Fibroblast of lung (primary cell): ENCODE measurements at places on chromosomes 5 and 9.

GRCh38 chr5:41243558-41243957, 30.2 kb upstream of the C6 start:
- DNase-seq, result no peak

DNA sequence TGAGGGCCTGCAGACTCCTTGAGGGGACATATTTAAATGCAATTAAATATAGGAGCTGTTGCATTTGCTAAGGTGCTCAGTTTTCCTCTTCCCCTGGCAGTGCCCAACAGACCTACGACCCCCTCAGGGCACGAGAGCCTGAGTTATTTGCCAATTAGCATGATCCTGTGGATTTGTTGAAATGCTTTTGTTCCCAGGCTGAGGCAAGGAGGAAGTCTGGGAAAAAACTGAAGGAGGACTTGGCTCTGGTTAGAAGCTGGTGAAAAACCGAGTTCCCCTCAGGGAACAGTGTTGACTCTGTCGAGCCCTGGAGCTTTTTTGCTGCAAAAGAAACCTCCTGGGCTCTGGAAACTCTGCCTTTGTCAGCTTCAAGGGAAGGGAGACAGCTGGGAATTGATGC, 103.6 kb upstream of the SHB start:
- DNase-seq, result no peak

DNA sequence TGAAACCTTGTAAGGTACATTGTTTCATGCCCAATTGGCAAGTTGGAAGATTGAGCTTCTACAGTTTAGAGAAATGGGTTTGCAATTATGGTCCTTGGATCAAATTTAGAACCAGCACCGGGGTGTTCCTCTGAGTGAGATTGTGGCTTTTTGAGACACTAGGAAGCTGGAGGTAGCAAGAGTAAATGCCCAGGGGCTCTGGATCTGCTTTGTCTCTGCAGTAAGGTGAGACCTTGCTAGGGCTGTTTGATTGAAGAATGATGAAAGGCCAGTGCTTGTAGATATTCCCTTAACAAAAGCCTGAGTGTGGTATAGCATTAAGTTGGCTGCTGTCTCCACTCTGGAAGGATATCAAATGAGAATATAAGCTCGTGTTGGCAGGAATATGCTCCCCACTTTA, 36.0 kb downstream of the WWC1 start:
- DNase-seq, result no peak

GRCh38 chr5:96300976-96301375, 132.1 kb downstream of the PCSK1 start:
- DNase-seq, result no peak

- DNase-seq, result no peak
These were observed 148.5 kb upstream of the OTULINL start for GRCh38 chr5:14432931-14433589.

DNA sequence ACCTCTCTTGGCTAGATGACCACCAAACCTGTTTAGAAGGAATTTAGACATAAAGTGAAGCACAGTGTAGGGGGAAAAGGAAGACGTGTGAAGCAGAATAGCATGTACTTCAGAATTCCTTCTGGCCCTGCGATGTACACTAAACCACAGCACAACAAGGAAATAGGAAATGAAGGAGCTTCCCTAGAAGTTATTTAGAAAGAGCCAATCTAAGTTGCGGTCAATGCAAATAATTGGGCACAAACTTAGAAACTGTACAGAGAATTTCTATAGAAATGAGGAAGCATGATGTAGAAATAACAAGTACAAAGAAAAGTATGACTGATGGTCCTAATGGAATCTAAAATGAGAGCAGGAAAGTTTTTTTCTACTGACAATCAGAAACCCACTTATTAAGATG, 41.5 kb downstream of the ANKRD55 start:
- DNase-seq, result no peak

DNA sequence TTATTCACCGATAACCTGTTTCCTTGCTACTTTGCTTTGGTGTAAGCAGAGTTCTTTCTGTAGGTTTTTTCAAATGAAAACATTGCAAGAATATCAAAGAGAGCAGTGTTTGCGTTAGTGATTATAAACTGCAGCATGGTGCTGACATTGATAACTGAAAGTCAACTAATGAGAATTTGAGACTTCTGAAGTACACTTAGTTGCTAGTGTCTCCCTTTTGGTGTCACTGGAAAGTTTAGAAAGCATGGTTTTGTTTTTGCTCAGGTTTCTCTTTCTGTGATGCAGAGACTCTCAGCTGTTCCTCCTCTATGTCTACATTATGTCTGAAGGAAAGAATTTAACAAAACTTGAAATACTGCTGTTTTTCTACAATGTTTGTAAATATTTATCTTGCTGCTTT, 80.2 kb upstream of the ZNF169 start:
- no peak for DNase-seq

DNA sequence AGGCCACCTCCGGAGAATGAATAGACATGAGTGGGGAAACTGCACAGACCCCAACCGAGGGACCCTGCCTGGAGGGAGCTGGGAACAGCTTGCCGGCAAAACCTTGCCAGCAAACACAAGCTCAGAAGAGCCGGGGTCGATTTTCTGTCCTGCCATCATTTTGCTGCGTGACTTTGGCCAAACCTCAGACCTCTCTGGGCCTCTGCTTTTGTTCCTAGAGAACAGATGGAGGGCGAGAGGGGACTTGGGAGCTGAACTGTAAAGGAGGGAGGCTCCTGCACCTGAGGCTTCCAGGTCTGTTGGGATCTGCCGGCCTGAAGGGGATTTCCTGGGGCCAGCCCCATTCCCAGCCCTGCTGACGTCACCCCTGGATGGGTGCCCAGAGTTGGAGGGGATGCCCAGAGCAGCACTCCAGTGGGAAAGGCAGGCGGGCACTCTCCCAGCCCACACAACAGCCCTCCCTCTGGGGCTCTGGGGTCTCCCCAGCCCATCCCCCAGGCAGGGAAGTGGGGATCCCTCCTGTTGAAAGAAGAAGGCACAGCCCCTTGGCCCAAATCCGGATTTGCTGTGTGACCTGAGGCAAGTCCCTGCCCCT, 40.4 kb upstream of the SYNPO start:
- DNase-seq, result peak; percentile 61

DNA sequence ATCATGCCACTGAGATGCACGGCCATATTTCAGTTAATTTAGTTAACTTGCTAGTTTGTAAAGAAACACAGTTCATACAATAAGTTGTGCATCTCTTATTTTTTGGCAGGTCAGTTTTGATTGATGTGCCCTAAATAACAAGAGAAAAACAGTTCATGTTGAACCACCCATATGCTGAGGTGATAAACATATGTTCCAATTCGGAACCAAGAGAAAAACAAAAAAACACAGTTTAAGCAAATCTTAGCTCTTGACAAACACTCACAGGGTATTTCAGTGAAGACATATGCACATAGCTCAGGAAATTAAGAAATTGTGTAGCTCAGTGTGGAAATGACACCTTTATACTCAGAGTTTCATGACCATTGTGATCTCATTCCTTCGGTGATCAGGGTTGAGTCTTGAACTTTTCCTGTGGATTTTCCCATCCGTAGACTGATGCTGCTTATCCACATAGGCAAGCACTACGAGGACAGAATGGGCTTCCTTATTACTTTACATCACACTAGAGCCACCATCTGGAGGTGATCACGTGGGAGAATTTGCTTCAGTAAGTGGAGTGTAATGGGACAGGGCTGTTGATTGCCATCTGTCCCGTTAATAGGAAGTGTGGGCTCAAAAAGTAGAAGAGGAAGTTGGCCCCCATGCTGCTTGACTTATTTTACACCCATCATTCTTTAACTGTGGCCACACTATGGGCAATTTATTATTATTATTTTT, 773.0 kb downstream of the MTRR start:
- DNase-seq, result no peak

- no peak for DNase-seq
These were observed 597.7 kb downstream of the BNC2 start for GRCh38 chr9:16272776-16273175.

DNA sequence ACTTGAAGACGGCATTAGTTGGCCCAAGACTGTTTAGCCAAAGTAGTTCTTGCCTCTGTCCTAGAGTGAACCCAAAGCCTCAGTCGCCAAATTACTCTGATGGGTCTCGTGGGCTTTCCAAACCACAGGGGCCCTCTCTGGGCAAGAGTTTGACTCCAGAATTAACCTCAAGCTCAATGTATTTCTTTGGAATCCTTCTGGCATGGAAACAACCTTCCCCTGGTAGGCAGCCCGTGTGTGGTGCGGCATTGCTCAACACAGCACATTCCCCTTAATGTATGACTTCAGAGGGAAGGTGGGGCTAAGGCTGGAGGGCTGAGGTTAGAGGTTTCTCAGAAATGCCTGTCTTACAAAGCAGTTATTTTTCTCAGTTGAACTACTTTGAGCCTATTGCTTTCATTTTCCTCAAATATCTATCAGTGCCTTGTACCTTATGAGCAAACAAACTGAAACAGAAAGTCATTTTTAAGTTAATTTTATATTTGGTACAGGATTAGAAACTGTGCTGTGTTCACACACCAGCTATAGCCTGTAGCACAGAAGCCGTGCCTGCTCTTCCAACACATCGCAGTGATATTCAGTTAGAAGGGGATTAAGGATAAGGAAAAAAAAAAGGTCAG, 123.9 kb upstream of the HAPLN1 start:
- peak; percentile 91 for DNase-seq

DNA sequence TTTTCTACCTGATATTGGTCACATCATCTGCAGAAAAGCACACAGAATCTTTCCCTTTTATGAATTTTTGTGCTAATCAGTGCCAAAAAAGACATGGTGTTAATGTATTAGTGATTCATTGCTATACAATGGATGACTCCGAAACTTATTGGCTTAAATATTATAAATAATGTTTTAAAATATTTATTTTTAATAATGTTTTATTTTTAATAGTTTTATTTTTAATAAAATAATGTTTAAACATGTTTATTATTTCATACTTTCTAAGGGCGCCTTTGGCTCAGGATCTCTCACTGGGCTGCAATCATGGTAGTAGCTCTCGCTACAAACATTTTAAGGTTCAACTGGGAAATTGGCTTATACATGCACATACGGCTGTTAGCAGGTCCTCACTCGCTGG, 65.7 kb downstream of the CDH12 start:
- no peak for DNase-seq

GRCh38 chr9:114278881-114279570, 43.9 kb upstream of the ORM1 start:
- peak; percentile 45 for DNase-seq

DNA sequence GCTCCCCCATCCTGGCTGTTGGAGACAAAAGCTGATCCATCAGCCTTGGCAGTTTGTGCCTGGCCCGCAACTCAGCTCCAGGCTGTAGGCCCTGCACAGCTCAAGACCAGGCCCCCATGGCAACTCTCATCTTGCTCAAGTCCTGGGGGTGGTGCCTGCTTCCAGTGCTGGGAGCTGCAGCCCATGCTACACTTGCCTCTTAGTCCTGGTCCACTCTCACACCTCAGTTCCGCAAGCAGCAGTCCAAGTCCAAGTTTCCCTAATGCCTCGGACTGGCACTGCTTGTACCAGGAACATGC, 14.2 kb downstream of the AHRR start:
- no peak for DNase-seq

DNA sequence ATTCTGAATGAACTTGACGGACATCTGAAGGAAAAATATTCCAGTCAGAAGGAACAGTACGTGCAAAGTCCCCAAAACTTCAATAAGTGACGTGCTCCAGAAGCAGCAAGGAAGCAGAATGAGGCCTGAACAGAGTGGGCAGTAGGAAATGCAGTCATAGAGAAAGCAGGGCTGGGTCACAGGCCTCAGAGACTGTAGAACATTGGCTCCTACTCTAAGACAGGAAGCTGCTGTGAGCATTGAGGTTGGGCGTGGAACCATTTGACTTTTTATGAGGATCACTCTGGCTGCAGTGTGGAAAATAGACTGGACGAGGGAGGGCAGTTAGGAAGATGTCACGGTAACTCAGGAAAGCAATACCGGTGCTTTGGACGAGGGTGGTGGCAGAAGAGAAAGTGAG, 64.0 kb downstream of the DOCK8 start:
- no peak for DNase-seq

DNA sequence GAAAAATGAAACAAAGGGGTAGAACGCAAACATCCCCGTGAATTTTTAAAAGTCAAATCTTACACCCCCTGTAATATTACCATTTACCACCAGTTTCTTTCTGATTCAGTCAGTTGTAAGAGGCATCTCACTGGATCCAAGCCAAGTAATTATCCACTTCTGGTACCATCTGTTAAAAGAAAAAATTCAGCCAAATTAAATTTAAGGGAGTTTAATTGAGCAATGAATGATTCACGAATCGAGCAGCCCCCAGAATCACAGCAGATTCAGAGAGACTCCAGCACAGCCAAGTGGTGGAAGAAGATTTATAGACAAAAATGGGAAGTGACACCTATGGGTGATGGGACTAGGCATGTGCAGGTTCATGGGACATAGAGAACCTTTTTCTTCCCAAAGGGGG, 29.9 kb upstream of the MTMR12 start:
- no peak for DNase-seq

DNA sequence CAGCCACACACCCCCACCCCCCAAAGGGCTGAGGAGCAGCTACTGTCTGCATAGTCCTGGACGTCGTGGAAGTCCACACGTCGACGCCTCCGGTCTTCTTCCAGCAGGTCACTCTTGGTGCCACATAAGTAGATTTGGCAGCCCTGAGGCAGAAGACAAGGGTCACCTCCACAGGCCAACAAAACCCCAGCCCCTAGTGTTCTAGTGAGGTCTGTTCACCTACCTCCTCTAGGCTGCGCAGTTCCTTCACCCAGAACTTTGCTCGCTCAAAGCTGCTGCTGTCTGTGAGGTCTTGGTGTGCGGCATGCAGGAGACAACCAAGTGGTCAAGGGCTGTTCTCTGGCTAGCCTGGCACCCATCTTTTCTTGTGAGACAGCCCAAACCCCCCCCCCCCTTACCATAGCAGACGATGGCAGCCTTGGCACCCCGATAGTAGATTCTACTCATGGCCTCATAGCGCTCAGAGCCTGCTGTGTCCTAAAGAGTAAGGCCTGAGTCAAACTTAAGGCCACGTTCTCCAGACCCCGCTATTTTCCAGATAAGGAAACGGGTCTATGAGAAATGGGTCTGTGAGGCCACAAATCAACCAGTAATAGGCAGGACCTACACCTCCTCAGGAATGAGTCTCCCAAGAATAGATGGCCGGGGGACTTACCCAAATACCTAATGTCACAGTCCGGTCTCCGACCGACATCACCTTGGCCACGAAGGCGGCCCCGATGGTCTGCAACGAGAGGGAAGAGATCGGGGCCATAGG, 987 bp downstream of the RAB24 start:
- peak; percentile 5 for DNase-seq

DNA sequence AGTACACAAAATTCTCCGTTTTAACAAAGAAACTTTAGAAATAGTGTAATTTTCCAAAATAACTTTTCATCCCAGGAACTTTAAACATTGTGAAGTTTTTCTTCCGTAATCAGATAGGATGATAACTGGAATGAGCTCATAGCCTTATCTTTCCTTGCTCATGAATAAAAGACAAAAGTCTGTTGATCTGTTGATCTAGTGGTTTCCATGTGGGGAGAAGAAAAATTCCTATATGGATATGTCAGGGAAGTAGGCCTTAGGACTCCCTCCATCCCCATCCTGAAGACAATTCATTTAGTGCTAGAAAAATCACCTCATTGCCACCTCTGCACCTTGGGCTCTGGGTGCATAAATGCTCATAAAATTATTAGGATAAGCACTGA, 266.6 kb downstream of the SMARCA2 start:
- DNase-seq, result peak; percentile 76

- DNase-seq, result no peak
These were observed 109.5 kb upstream of the CD180 start for GRCh38 chr5:67305913-67306710.

GRCh38 chr5:127505905-127506304, 11.5 kb upstream of the PRRC1 start:
- DNase-seq, result no peak
